Activated effector memory CD4-positive, alpha-beta T cell treated with anti-CD3 and anti-CD28 coated beads, Interleukin-2, amount 50 U/mL, for 16 hours (primary cell): ENCODE measurements at places on chromosomes 16 and 17.

- no peak for DNase-seq
These were observed 8.3 kb upstream of the CDH3 start for GRCh38 chr16:68636818-68637217.

DNA sequence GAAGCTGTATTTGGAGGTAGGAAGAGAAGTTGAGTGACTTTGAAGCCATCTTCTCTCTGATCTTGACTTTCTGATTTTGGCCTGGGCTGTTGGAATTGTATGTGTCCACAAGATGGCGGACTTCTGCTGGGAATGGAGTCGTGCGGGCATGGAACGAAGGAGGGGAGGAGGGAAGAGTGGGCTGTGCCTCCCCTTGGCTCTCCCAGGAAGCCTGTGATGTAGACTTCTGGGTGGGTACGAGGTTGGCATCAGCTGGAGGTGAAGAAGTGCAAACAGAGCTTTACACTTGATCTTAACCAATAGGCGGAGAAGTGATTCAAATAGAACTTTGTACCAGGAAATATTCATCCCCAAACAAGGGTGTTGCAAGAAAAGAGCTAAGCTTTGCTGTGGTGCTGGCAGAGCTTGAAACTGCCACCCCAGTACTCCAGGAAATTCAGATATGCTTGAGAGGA, 7.4 kb upstream of the TMEM220 start:
- no peak for DNase-seq

- DNase-seq, result no peak
These were observed 51.1 kb downstream of the SRL start for GRCh38 chr16:4190712-4191333.

DNA sequence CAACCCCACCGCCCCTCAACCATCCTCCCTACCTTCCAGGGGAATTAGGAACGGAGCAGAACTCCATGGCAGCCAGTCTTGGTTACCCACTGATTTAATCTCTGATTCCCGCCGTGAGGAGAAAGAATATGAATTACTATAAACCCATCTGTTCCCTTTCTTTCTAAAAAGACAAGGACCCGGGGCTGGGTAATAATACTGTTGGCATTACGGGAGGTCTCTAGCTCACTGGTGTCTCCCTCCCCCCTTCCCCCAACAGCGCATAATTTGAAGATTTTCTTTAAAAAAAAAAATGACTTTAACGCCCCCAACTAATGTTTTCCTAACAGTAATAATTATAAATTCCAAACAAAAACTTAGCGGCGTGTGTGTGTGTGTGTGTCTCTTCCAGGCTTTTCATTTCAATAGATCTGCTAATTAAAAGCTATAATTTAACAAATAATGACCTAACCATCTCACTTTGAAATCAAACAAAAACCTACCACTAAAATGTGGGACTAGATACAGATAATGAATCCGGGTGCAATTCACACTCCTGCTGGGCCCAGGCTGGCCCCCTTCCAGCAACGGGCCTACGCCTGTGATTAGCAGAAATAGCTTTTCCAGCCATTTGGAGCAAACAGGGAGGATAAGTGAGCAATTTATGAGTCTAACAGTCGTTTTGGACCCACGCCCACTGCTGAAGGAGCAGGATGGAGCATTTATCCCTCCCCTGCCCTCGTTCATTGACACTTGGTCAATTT, 18.2 kb upstream of the BHLHA9 start:
- peak; percentile 19 for DNase-seq

- DNase-seq, result peak; percentile 86
These were observed 25.5 kb downstream of the COPZ2 start for GRCh38 chr17:48012151-48012520.

DNA sequence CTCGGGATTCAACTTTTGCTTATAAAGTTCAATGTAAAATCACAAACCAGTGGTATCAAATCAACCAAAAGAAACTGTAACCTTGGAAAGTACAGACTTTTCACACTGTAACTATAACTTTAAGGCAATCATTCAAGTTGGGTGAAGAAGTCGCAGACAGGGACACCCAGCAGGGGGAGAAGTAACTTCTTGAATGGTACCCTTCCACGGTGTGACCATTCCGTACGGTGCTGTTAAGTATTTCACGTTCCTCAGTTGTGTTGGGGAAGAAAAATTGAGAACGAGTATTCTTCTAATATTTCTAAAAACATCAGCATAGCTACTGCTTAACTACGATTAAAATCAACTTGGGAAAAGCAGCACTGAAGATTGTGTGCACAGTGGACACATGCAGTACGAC, 55.8 kb downstream of the MYH10 start:
- no peak for DNase-seq
